ENCODE measurements at places on chromosomes 7 and 10.

- no peak for DNase-seq
Measured at GRCh38 chr7:104980841-104981671, 32.9 kb upstream of the KMT2E start.

- no peak for DNase-seq
Measured at GRCh38 chr10:33237736-33238624, 96.5 kb downstream of the NRP1 start.

DNA sequence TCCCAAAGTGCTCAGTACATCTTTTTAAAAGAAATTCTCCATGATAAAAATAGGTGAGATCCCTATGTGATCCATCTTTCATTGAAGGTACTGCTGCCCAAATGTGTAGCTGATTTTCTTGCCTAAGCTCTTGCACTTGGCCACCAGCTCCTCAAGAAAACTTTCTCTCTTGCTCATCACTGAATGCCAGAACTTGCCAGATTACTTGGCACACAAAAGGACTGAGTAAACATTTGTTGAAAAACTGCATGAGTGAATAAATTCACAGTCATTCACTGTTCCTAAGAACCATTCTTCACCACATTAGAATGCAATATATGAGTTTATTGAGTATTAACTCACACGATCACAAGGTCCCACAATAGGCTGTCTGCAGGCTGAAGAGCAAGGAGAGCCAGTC is 99.9 kb downstream of the TRIL start:
- DNase-seq, result no peak

GRCh38 chr7:152136686-152137085 is 111.2 kb downstream of the GALNT11 start:
- DNase-seq, result no peak

GRCh38 chr10:62764011-62764410 is 40.5 kb upstream of the ADO start:
- no peak for DNase-seq

DNA sequence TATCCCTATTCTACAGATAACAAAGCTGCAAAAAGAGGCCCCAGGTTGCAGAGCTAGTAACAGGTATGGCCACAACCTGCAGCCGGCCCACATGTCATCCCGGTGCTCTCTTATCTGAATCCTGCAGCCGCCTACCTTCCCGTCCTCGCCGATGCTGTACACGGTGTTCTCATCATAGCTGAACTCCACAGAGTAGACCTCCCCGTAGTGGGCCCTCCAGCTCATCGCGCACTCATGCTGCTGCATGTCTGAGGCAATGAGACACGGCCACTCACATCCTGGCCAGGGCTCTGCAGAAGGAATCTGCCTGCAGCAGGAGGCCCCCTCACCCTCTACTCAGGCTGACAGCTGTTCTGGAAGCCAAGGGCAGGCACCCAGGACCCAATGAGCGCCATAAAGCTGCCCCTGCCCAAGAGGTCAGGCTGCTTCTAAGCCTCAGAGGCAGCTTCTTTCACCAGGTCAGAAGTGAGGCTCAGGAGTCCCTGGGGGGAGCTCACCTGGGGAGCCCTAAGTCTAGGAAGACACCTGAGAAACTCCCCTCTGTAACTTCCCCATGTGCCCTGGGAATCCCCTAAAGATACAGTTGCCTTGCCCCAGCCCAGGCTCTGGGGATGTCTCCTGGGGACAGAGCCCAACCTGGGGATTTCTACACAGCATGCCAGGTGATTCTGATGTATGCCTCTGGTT is 17.9 kb upstream of the CYREN start:
- DNase-seq, result no peak

GRCh38 chr10:78597796-78598555 is 470.8 kb upstream of the ZMIZ1 start:
- no peak for DNase-seq

- DNase-seq, result no peak
Measured at GRCh38 chr10:32315424-32315823, 31.5 kb downstream of the EPC1 start.

- no peak for DNase-seq
Measured at GRCh38 chr10:124176349-124177179, 83.2 kb upstream of the CHST15 start.

DNA sequence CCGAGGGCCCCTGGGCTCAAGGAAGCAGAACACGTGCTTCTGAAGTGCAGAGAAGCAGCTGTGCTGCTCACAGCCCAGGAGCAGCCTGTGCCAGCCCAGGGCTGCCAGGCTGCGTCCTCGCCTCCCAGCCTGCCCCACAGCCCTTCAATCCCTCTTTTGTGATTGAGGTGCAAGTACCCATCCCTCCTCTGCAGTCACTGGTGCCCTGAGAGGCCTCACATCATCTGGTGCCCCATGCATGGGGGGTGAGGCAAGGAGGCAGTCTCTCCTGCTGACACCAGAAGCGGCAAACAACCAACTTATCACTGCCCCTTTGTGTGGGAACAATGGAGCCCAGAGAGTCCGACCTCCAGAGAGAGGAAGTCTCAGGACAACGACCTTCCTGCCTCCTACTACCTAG is 49.8 kb upstream of the FGFR2 start:
- no peak for DNase-seq

DNA sequence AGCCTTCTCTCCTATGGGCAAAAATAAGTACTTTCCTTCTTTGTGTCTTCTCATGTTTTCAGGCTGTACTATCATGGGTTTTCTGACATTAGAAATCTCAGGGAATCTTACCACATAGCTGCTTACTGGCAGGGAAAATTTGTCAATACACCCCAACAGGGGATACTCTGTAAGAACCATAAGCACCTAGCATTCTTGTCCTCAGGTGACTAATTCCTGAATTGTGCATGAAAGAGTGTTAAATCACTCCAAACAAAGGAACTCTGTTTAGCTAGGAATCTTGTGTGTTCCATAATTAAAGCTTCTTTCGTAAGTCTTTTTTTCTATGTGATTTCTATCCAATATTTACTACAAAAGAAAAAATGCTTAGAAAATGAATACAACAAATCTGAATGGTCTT is 206.7 kb upstream of the POT1 start:
- DNase-seq, result no peak

DNA sequence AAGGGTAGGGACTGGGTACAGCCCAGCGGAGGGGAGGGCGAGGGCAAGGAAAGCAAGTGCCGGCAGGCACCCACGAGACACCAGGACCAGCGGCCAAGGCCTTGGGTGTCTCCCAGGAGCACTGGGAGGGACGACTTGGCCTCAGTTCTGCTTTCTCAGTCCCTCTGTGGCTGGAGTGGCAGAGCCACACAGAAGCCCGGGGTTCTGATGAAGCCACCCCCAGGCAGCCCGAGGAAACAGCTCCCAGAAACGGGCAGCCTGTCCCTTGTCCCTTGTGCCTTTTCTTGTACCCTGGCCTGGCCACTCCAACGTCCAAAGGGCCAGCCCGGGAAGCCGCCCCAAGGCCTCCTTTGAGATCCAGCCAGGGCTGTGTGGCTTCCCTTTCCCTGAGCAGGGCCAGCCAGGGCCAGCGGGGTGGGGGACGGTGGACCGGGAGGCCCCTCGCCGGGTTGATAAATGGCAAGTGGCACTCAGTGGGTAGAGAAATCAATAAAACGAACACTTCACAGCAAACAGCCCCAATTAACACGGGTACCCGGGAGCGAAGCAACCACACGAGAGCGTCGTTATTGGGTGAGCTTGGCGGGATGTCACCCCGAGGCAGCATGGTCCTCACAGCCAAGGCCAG is 69.8 kb upstream of the GNA12 start:
- no peak for DNase-seq

DNA sequence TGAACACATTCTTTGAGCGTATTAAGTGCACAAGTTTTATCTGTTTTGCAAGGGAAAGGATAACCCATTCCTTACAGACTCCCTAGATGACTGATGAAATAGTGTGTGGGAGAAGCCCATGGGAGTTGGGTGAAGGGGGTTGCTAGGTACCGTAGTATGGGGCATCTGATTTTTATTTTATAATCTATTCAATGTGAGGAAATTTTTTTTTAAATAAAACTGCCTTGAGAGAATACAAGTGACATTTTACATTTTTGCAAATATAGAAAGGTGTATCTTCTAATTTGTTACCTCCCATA is 1.4 kb downstream of the BTAF1 start:
- DNase-seq, result no peak

DNA sequence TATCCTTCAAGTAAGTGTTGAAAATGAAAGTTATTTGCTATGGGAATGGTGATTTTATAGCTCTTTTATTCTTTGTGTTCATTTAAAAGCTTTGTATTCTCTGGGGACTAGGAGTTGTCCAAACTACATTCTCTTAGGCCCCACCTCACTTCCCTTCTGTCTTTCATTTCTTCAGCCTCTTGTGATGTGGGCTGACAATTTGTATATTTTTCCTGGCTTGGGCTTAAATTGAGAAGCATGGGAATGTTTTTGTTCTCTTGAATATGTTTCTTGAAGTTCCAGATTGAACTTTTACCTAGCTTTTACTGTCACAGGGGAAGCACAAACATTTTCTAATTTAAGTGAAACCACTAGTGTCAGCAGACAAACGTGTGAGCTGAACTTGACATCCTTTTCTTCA is 27.9 kb downstream of the BBS9 start:
- no peak for DNase-seq

DNA sequence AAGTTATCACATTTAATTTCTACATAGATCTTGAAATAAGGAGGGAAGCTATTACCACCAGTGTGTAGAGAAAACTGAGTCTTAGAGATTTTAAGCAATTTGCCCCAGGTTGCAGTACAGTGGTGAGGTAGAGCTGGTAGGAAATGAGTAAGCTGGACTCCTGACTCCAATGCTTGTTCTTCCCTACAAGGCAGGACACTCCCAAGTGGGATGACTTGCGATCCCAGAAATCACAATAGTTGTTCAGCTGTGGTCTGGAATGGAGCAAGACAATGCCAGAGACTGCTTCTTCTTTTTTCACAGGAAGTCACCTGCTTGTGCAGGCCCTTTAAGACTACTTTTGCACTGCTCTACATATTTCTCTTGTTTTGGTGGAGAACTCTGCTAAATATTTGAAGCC is 327.2 kb upstream of the BMPER start:
- no peak for DNase-seq

GRCh38 chr7:129612112-129613015 is 844 bp downstream of the NRF1 start:
- no peak for DNase-seq

- no peak for DNase-seq
Measured at GRCh38 chr10:16626697-16627096, 105.0 kb upstream of the C1QL3 start.

- no peak for DNase-seq
Measured at GRCh38 chr7:7569615-7570014, 2.9 kb downstream of the MIOS start.

DNA sequence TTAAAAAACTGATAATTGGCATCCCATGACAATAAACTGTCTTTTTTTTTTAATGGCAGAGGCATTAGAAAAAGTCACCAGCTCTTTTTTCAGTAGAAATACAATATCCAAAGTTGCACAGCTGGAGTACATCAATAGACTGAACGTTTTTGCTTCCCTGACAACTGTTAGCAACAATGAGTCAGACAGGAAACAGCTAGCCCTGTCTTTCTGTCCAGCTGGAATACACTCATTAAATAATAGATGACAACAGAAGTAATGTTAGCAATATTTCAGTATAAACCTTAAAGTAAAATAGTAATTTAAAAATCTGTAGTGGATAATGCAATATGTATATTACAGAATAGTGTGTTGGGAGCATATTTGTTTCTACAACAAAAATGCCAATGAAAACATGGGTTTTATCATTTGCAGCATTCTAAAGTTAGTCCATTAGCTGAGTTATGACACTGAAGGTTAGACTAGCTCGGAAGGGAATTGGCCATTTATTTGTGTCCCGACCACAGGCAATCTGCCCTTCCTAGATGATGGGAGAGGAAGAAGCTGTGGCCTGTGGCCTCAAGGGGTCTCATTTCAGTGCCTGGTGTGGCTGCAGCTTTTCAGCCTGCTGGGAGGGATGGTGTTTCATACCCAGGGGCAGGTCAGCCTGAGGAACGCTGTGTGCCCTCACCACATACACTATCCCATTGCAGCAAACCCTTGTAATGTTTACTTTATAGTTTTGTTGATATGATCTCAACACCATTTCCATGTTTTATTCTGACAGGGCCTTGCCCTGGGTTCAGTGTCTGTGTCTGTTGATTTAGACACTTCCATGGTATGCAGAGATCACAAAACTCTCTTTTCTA is 173.3 kb downstream of the SLC16A9 start:
- no peak for DNase-seq

DNA sequence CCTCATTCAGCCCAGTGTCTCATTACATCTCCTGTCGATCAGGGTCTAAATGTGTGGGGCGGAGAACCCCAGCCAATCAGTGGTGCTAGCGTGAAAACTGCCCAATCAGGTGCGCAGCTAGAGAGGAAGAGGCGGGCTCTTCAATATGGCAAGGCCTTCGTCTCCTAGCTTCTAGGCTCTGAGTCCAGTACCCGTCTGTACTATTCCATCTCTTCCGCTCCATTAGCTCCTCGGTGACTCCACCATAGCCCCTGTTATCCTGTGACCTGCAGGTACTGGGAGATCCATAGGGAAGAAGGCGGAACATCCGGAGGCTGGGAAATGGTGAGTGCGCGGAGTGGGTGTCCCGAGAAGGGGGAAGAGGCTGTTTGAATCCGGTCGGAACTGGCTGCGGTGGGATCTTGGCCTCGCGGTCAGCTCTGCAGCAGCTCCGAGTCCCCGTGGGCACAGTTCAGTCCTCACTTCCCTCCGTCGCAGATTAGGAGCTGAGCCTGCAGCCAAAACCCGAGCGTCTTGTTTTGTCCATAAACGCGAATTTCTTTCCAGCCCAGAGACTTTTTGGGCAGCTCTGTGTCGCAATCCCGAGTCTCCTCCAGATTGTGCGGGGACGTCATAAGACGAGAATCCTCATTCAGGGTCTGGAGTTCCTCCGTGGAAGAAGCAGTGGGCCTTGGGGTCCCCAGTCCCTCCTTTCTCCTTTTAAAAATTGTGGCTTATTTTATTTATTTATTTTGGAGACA is at the start of gene ZNF727:
TSS of gene ZNF727 (plus strand) at position 134 of the 740 bp plus-strand sequence. CDS start at position 322, 188 bp downstream.
- DNase-seq, result no peak

DNA sequence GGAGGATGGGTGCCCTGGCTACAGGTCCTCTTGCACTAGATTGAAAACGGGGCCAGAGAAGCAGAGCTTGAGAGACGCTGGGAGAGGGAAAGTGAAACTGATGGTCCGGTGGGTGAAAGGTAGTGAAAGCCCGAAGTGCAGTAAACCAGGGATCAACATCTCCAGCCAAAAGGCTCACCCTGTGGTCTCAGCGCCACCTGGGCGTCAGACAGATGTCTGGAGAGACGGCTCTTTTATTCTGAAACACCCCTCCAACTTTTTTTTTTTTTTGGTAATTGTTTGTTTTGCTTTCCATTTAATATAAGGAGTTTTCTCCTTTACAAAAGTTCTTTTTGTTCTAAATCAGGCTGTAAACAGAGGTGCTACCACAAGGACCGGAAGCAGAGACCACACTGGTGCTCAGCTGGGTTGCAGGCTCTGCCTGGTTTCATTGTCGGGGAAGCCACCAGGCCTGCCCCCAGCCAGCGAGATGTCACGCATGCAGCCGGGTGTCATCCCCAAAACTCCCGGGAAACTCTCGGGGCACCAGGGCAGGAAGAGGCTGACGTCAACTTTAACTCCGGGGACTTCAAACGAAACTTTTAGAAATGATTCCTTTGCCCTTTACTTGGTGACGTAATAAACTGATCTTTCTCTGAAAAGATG is 11.2 kb downstream of the IL2RA start:
- DNase-seq, result no peak

All from NCI-H187 (cell line).